ENCODE measurements at places on chromosomes 3 and 15.

DNA sequence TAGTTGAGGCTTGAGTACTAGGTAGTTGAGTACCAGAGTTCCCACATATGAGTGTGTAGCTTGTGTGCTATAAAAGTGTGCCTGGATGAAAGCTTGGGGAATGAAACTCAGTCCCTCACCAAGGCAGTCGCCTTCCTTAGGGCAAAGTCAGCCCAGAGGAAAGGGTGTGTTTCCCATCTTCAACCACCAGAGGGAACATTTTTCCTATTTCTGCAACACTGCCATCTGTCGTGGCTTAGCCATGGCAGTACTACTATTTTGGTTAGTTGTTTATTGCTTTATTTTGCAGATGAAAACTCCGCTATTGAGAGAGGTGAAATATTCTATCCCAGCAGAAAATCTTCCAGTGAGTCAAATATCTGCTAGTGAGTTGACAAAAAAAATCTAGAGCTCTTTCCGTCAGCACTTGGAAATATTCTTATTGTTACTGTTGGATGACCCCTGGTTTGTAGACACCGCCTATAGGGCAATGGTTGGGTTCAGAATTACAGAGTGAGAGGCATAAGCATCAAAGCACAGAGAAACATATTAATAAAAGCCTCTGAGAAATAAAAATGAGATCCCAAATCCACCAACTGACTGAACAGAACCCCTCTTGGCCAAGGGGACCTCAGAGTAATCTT lies 239.9 kb downstream of the CPNE4 start:
- no peak for DNase-seq

DNA sequence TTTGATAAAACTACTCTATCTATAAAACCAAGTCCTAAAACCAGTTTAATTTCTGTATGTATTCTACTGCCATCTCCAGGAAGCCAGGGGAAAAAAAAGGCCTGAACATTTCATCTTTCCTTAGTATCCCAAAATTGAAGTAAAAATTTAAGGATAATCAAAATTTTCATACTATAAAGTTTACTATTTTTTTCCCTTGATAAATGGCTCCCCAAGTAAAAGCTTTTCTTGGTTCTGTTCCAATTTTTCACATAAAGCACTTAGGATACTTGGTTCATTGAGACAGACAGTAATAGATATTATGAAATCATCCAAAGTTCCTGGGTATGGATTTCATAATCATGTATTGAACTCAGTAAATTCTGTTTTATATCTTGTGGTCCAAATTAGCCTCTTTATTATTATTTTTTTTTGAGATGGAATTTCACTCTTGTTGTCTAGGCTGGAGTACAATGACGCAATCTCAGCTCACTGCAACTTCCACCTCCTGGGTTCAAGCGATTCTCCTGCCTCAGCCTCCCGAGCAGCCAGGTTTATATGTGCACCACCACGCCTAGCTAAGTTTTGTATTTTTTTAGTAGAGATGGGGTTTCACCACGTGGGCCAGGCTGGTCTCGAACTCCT lies 34.5 kb downstream of the ICE2 start:
- DNase-seq: peak; percentile 28

- DNase-seq: no peak
Observed at GRCh38 chr3:127908951-127909350, 6.1 kb upstream of the KBTBD12 start.

DNA sequence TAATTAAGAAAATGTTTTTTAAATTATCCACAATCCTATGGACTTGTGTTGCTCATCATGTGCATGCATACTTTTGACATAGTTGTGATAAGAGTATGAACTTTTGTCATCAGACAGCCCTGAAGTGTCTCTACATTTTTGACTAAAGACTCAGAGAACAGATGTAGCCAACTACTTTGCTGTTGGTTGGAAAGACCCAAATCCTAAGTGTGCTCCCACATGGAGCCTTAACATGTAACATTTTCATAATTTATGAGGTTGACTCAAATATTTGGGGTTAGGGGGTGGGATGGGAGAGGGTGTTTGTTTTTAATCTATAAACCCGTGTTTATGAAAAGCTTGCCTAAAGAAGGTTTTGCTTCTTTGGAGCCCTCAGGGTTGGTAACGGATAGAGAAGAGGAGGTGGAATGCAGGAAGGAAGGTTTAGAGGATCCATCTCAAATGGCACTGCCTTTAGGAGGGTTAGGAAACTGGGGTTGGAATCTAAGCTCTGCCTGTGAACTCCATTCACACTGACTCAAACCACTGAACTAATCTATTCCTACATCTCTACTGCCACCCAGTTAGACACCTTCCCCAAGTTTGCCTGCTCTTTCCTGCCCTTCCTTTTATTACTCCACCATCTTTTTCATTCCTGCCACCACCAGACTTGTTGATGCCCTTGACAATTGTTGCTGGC lies 3.7 kb downstream of the BOC start:
- DNase-seq: no peak

All from SJSA1 (cell line).